CD4-positive, alpha-beta T cell treated with Interleukin-6 at 100 ng/mL for 8 hours (primary cell): ENCODE measurements at places on chromosomes 13 and 19.
A peak's percentile ranks its signal among the peaks of the same experiment; 100 is the strongest.

GRCh38 chr13:83677985-83678384, 204.3 kb downstream of the SLITRK1 start:
- DNase-seq = no peak

DNA sequence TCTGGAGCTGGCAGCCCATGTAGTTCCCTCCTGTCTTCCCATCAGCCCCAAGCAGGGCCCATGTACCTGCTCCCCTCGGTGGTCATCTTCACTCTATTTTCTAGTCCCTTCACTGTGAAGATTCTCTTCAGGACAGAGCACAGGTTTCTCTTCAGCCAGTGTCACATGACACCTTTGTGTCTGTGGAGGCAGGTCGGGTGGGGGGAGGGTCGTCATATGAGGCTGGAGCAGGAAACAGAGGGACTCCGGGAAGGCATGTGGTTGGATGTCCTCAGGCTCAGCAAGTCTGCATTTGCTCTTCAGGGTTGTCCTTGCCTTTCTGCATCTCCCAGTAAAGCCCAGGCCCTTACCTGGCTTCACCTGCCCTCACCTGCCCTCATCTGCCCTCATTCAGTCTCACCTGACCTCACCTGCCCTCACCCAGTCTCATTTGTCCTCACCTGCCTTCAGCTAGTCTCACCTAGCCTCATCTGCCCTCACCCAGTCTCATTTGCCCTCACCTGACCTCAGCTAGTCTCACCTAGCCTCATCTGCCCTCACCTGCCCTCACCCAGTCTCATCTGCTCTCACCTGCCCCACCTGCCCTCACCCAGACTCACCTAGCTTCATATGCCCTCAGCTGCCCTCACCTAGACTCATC, 120.3 kb downstream of the ZDHHC20 start:
- DNase-seq = no peak

- DNase-seq = no peak
Observed at GRCh38 chr19:7654401-7654800, 14.4 kb upstream of the RETN start.

- no peak for DNase-seq
Observed at GRCh38 chr13:106376401-106377112, 158.9 kb downstream of the EFNB2 start.

GRCh38 chr19:14116918-14117578, 514 bp downstream of the PRKACA start:
- DNase-seq = no peak

- no peak for DNase-seq
Observed at GRCh38 chr13:103772576-103772975, 706.4 kb upstream of the SLC10A2 start.

DNA sequence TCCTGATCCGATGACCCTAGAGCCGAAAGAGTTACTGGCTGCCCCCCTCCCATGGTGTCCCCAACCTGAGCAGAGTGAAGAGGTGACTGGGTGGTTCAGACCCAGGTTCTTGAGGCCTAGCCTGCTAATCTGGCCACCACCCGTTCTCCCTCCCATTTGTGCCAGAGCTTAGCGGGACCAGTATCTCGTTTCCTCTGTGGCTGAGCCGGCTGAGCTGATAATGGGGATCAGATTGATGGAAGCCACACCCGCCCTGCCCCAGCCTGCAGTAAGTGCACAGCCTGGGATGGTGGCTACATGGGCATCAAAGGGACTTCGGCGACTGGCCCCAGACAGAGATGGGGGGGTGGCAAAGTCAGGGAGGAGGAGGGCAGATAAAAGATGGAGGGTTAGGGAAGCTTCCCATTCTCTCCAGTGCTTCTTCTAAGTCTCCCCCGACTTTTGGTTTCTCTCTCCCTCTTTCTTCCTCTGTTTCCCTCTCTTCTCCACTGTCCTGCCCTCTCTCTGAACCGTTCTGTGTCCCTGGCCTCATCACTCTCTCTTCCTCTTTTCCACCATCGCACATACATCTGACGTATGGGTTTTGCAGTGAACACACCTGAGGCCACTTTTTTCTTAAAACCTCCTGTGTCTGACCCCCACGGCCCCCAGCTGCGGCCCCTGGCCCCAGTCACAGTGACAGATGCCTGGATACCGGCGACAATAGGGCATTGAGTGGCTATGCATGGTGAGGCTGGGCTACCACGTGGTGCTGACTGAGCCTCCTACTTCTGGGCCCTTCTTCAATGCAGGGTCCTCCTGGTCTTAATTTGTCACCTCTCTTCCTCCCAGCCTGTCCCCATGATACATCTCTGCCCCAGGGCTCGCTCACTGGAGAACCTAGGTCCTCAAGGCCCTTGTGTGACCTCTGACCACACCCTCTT, 2.4 kb downstream of the ELAVL3 start:
- no peak for DNase-seq

- no peak for DNase-seq
Observed at GRCh38 chr13:114054830-114055439, 77.5 kb downstream of the RASA3 start.

DNA sequence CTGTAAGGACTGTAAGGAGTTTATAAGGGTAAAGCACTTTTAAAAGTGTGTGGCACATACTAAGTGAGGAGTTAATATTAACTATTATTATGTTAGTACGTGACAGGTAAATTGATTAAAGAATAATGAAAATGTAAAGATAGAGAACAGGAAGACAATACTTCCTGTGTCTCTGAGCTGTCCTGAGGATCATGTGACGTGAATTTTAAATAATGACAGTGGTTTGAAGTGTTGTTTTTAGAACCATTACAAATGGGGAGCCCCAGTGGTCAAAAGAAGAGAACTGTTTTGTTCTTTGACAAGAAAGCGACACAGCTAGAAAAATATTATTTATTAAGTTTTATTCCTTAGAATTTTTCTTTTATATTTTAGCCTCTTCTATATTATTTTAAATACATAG, 241.2 kb upstream of the STARD13 start:
- DNase-seq = no peak

GRCh38 chr19:46515879-46516350, 20.2 kb upstream of the PNMA8B start:
- peak; percentile 45 for DNase-seq

GRCh38 chr19:887072-887471, 5.9 kb downstream of the MED16 start:
- no peak for DNase-seq

- no peak for DNase-seq
Observed at GRCh38 chr19:52099497-52100138, 4.1 kb upstream of the ZNF841 start.
